ENCODE measurements at places on chromosomes 16 and 17.

DNA sequence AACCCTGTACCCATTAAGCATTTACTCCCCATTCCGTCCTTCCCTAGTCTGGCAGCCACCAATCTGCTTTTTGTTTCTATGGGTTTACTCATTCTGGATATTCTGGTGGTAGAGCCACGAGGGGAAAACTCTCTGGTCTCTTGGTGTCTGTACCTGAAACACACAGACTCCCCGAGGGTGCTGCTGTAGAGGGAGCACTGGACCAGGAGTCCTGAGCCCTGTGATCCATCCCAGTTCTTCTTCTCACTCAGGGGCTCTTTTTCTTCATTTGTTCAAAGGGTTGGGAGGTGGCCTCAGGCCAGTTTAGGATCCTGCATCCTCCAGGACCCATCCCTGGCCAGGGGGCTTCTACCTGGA is 14.1 kb downstream of the HEXIM2 start:
- DNase-seq, result no peak

DNA sequence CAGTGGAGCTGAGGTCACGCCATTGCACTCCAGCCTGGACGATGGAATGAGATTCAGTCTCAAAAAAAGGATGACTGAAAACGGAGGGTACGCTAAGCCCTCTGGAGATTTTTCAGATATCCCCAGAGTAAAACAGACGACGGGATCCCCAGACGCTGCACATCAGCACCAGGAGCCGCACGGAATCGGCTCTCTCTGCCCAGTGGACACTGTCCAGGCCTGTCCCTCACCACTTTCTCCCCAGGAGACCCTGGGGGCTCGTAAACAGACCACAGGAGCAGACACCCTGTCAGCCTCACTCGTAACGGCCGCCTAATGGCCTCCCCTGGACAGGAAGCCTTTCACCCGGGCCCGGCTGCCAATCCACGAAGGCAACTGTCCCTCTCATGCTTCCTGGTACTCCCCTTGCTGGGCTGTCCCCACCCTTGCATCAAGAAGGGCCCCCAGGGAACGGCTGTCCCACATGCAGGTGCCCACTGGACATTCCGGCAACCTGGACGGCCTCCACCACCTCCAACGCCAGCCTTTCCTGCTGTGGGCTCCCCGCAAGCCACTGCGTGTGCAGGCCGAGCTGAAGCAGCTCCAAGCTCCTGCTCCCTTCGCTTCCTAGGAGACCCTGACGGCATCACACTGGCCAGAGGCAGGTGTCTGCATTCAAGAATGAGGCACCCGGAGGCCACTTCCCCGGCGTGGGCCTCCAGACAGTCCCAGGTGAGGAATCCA is 74.3 kb downstream of the TIMM22 start:
- DNase-seq, result no peak

GRCh38 chr17:39737760-39738567 is at the start of gene GRB7:
Gene GRB7 (plus strand): TSS chr17:39737938. CDS start chr17:39742302, 4,364 bp downstream.
- no peak for DNase-seq

GRCh38 chr17:80460429-80460834 is 16.0 kb downstream of the NPTX1 start:
- no peak for DNase-seq

DNA sequence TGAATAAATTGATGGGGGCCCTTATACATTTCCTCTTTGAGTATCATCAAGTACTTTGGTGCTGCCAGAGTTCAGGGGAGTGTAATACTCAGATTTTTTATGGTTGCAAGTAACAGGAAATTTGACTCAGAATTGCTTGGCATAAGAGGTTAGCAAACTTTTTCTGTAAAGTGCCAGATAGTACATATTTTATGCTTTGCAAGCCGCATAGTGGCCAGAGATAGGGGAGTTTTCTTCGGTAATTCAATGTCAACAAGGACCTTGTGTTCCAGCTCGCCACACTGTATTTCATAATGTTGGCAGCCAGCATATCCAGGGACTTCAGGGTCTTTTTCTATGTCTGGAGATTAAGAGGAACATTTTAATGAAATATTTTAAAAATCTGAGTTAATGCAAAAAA is 51.0 kb upstream of the MARCHF10 start:
- no peak for DNase-seq

DNA sequence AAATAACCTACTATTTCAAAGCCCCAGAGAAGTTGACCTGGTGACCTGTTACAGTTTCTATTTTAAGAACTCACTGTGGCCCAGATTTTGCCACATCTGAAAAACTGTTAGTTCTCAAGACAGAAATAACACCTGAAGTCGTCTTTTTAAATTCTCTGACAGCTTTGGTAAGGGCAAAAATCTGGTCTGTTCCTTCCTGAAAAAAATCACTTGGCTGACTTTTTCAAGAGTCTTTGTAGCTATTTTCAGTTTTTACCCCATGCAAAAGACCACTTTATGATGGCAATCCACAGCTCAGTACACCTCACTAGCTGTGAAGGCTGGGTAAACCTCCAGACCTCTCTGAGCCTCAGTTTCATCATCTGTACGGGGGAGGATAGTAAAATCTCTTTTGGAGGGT is 60.7 kb upstream of the SREBF1 start:
- DNase-seq, result no peak

DNA sequence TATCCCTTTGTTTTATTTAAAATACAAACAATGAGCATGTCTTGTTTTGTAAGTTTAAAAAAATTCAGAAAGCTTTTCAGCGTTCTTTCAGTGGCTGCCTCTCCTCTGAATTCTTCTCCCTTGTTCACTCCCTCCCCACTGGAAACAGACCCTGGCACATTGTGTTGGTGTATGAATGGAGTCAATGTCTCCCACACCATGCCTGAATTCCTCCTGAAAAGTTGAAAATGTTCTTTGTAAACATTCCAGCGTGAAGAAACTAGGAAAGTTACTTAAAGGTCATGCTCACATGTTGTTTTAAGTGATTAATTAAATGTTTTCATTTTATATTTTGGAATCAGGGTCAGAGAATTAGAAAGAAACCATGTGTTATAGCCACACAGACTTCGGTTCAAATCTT is 136.9 kb upstream of the DYNLRB2 start:
- DNase-seq, result no peak

DNA sequence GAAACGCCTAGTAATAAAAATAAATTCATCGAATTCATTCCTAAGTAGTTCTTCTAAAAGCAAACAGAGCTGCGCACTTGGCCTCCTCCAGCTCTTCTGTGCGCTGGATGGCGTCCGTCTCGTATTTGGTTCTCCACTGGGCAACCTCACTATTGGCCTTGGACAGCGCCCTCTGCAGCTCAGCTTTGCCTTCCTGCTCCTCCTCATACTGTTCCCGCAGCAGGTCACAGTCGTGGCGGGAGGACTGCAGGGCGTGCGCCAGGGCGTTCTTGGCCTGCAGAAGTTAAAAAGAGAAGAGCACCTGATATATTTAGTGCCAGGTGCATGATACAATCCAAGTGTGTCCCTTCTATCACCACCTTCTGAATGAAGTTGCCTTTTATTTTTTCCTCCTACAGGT is 21.8 kb downstream of the MYH3 start:
- no peak for DNase-seq

DNA sequence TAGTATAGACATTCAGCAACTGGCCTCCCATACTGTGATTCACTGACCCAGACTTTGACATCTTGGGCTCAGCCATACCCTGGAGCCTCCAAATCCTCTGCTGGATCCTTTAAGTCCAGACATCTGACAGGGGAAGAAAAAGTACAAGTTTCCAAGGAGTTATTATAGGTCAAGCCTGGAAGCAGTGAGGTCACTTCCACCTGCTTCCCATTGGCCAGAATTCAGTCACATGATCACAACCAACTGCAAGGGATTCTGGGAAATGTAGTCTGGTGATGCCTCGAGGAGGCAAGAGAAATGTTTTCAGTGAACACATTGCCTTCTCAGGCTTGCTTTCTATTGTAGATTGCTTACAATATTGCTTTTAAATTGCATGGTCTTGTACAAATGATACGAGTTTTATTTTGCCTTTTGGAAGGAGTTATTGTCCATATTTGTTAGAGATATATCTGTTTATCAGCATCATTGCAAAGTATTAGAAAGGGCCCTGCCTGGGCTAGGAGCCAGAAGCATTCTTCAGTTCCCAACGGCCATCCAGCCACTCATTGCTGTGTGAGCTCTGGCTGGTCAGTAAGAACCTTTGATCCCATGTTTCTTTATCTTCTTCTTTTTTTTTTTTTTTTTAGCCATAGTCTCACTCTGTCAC is 696.9 kb downstream of the WWOX start:
- DNase-seq, result no peak

DNA sequence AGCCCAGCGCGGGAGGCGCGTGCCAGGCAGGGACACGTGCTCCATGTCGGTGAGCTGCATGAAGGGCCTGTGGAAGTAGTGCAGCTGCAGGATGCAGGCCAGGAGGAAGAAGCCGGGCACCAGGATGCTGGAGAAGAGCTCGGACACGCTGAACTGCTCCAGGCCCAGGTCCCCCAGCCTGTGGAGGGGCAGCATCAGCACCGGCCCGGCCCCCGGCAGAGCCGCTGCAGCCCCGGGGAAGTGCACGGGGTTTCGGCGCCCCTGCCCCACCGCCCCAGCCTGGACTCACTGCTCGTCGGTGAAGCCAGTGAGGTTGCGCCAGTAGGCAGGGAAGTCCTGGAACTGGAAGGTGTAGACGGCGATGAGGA is 28.0 kb downstream of the CTU2 start:
- no peak for DNase-seq

- DNase-seq, result no peak
These were observed 1.2 kb upstream of the OSBPL7 start for GRCh38 chr17:47822785-47823184.

GRCh38 chr17:44741316-44741715 is 17.5 kb upstream of the ADAM11 start:
- DNase-seq, result no peak

DNA sequence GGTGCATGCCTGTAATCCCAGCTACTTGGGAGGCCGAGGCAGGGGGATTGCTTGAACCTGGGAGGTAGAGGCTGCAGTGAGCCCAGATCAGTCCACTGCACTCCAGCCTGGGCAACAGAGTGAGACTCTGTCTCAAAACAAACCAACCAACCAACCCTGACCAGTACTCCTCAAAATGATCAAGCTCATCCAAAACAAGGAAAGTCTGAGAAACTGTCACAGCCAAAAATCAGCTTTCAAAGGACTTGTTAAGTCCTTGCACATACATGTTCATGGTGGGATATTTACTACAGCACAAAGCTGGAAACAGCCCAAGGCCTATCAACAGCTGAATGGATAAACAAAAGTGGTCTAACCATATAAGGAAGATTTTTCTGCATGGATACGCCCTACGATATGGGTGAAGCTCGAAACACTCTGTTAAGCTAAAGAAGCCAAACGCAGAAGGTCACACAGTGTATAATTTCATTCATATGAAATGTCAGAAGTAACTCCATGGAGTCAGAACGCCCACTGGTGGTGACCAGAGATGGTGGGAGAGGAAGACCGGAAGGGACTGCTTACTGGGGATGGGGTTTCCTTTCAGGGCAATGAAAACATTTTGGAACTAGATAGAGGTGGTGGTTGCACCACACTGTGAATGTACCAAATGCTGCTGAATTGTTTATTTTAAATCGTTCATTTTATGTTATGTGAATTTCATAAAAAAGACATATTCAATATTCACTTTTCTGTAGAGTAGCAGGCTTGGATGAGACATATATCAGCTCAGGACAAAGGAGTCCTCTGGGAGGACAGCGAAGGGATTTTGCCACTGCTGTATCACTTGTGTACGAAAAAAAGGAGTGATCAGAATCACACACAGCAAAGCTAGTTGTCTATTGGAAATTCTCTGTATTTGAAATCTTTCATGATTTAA is 17.7 kb downstream of the CCL17 start:
- DNase-seq, result peak; percentile 39

GRCh38 chr16:4946917-4947316 is 10.0 kb upstream of the PPL start:
- no peak for DNase-seq

GRCh38 chr16:9415545-9415944 is 324.1 kb downstream of the HAPSTR1 start:
- no peak for DNase-seq

DNA sequence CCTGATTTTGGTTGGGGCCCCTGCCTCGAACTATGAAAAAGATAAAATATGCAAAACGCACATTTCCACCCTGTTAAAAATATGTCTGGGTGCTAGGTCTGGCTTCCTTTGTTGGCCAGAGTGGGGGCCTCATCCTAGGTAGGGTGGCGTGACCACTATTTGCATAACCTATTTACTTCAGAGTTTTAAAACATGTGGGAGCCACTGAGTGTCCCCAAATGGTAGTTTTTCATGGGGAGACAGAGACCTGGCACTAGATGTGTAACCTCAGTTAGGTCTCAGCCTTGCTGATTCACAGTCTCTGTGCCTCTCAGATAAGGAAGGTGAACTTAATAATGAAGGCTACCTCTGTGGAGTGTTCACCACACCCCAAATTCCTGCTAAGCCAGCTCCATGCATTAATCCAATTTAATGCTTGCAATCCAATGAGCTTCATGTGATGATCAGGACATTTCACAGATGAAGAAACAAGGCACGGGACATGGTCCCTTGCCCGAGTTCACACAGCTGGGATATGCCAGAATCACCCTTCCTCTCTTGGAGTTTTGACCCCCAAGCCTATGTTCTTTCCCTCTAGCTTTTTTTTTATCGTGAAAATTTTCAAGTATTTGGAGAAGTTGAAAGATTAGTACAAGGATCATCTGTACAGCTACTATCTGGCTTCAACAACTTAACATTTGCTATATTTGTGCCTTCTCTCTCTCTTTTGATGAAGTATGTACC is 103.4 kb downstream of the IRF8 start:
- no peak for DNase-seq

DNA sequence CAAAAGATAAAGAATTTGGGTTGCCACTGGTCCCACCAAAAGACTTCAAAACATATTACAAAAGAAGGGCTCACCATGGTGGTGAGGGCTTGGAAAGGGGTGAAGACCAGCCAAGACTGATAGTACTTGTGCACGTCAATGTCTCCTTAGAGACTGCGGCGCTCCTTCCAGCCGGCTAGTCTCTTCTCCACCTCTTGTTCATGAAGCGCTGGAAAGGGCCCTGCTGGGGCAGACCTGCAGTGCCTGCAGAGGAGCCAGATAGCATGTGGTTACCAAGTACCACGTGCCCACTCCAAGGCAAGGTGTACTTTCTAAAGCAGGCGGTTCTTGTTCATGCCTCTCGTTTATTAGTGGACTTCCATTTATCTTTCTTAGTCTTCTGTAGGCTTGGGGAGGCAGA is 92.7 kb upstream of the FAM20A start:
- DNase-seq, result no peak

DNA sequence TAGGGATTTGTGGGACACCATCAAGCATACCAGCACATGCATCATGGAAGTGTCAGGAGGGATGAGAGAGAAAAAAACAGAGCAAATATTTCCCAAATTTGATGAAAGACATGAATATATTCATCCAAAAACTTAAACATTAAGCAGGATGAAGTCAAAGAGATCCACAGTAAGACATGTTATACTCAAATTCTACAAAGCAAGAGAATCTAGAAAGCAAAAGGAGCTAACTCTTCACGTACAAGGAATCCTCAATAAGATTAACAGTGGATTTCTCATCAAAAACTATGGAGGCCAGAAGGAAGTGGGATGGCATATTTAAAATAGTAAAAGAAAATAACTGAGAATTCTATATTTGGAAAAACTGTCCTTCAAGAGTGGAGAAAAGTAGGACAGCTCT is 374.8 kb downstream of the ZFHX3 start:
- DNase-seq, result no peak

- DNase-seq, result peak; percentile 87
These were observed 11.4 kb downstream of the SLFN5 start for GRCh38 chr17:35254107-35254773.

Data from AG04450 (cell line).